CD4-positive, alpha-beta T cell treated with Interleukin-15 for 1 hour (primary cell): ENCODE measurements at places on chromosomes 5 and 9.

- DNase-seq, result no peak
Observed at GRCh38 chr5:33489481-33490067, 48.8 kb downstream of the TARS1 start.

GRCh38 chr5:66010476-66010875 lies 84.1 kb downstream of the ERBIN start:
- no peak for DNase-seq

GRCh38 chr9:131319486-131319885 lies 30.0 kb downstream of the PLPP7 start:
- DNase-seq, result no peak

- no peak for DNase-seq
Observed at GRCh38 chr9:18343784-18344183, 130.2 kb upstream of the ADAMTSL1 start.

DNA sequence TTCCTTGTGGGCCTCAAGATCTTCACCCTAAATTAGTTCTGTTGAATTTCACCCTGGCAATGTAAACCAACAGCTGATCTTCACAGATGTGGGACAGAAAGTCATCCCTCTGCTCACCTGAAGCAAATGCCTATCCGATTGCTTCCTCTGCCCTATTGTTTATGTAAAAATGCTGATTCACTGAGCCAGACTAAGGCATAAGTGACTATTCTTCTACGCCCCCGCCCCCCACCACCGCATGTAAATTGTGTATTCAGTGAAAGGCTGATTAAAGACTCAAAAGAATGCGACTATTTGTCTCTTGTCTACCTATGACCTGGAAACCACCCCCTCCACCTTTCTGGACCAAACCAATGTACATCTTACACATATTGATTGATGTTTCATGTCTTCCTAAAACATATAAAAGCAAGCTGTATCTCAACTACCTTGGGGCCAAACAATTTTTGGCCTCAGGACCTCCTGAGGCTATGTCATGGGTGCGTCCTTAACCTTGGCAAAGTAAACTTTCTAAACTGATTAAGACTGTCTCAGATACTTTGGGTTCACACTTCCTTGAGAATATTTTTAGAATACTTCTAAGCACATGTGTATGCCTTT lies 129.7 kb upstream of the BOD1 start:
- DNase-seq, result no peak

GRCh38 chr5:83400241-83400640 lies 71.3 kb upstream of the VCAN start:
- no peak for DNase-seq

DNA sequence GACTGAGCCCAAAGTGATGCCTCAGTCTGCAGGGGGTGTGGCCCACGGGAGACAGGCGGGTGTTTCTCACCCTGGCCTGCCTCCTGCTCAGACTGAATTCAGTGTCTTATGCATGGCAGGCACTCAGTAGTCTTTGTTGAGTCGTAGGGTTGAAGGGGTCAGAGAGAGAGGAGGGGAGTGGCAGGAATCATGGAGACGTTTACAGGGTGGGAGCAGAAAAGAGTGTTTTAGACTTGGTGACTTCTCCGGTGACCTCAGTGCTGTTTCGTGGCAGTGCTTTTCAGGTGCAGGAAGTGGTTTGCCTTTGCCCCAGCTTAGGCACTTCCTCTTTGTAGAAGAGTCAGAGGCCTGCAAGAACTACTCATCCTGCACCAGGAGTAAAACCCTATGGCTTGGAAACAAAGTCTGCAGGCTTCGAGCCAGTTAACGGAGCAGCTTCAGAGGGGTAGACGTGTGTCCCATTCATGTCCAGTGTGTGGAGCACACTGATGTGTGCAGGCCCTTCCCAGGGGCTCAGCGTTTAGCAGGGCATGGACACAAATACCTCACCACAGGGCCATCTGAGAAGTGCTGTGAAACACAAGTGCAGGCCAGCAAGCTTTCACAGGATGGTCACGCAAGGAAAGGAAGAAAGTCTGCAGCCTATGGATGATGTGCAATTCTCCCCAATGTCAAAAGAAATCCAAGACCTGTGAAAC lies 24.5 kb upstream of the SEMA4D start:
- DNase-seq, result peak; percentile 86

DNA sequence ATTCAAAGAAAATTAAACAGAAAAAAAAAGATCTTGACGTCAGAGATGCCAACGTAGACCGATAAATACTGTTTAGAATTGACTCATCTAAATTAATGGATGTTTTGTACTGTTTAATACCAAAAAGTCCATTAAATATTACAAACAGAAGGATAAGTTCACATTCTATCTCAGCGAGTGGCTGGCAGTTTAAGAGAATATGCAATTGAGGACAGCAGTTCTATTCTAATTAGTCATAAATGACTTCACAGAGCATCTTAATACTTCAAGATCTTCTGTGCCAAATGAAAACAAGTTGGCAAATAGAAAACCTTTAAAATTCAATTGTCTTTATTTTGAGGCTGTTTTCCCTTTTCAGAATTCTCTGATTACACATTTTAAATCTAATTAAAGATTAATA lies 326.6 kb upstream of the NREP start:
- no peak for DNase-seq

- no peak for DNase-seq
Observed at GRCh38 chr5:6686915-6687409, 26.3 kb upstream of the TENT4A start.

DNA sequence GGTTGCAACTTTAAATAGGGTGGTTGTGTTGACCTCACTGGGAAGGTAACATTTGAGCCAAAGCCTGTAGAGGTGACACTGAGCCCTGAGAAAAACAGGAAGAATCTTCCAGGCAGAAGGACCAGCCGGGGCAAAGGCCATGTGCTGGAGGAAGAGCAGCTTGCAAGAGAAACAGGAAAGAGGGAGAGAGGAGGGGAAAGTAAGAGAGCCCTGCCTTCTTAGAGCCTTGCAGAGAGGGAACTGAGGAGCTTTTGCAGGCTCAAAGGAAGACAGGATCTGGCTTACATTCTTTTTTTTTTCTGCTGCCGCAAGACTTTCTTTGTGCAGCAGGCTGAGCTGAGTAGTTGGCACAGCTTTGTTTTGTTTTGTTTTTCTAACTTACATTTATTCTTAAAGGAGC lies 17.4 kb downstream of the C9orf153 start:
- no peak for DNase-seq

GRCh38 chr5:66894480-66895240 lies 298.5 kb downstream of the MAST4 start:
- DNase-seq, result no peak

GRCh38 chr5:93532370-93532769 lies 48.6 kb downstream of the NR2F1-AS1 start:
- no peak for DNase-seq

GRCh38 chr9:137160716-137161557 lies 8.9 kb downstream of the LRRC26 start:
- DNase-seq, result no peak

DNA sequence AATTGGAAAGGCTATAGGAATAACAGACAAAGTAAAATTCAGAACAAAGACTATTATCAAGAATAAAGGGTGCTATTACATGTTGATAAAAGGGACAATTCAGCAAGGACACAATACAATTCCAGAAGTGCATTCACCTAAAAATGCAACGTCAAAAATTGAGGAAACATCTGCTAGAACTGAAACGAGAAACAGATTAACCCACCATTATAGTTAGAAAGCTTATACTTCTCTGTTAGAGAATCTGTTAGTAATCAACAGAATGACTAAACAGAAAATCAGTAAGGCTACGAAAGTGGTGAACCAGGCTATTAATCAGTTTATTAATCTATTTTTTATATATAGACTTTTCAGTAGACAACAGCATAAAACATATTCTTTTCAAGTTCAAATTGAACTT lies 14.8 kb downstream of the FCN1 start:
- no peak for DNase-seq

GRCh38 chr5:174284873-174285272 lies 239.4 kb downstream of the NSG2 start:
- DNase-seq, result no peak

DNA sequence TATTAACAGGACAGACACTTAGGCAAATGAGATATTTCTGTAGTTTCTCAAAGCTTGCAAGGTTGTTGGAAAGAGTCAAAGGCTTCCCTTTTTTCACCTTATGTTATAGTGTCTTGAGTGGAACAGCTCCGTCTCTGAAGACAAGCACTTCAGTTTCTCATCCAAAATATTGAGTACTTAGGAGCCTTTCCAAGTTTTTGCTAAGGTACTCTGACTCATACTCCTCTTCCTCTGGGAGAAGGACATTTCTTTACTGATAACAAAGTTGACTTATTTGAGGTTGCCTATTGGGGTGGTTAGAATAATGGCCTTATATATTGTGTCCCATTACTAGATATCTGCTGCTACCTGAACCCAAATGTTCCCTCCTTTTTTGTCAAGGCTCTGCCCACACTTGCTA lies 869.6 kb downstream of the MAT2B start:
- DNase-seq, result no peak

- no peak for DNase-seq
Observed at GRCh38 chr5:42522783-42523182, 99.5 kb downstream of the GHR start.

- no peak for DNase-seq
Observed at GRCh38 chr9:74120061-74120460, 377.1 kb upstream of the RORB start.

DNA sequence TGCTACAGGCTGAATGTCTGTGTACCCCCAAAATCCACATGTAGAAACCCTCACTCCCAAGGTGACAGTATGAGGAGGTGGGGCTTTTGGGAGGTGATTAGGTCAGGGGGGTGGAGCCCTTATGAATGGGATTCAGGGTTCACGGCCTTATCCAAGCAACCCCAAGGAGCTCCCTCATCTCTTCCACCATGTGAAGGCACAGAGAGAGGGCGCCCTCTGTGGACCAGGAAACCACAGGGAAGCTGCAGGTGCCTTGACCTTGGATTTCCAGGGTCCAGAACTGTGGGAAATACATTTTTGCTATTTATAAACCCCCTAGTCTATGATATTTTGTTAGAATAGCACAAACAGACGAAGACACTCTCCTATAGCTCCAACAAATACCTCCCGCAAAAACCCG lies 53.6 kb upstream of the IRX2 start:
- no peak for DNase-seq

GRCh38 chr9:4855841-4856240 lies 63.1 kb downstream of the RCL1 start:
- DNase-seq, result no peak

DNA sequence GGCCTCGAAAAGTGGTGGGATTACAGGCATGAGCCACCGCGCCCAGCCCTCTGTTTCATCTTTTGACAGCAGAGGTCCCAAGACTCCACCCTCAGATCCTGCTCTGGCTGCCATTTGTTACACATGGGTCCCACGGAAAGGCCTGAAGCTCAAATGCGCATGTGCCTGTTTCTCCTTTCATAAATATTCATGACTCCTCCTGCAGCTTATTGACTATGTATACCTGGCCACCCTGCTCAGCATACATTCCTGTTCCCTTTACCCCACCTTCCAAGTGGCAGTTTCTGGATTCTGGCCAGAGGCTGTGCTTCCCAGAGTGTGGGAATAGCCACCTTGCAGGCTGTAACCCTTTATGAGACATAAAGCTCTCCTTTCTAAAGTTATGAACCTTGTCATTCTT lies 46.5 kb downstream of the AUH start:
- no peak for DNase-seq

GRCh38 chr5:94209272-94209671 lies 409.1 kb downstream of the KIAA0825 start:
- DNase-seq, result no peak

DNA sequence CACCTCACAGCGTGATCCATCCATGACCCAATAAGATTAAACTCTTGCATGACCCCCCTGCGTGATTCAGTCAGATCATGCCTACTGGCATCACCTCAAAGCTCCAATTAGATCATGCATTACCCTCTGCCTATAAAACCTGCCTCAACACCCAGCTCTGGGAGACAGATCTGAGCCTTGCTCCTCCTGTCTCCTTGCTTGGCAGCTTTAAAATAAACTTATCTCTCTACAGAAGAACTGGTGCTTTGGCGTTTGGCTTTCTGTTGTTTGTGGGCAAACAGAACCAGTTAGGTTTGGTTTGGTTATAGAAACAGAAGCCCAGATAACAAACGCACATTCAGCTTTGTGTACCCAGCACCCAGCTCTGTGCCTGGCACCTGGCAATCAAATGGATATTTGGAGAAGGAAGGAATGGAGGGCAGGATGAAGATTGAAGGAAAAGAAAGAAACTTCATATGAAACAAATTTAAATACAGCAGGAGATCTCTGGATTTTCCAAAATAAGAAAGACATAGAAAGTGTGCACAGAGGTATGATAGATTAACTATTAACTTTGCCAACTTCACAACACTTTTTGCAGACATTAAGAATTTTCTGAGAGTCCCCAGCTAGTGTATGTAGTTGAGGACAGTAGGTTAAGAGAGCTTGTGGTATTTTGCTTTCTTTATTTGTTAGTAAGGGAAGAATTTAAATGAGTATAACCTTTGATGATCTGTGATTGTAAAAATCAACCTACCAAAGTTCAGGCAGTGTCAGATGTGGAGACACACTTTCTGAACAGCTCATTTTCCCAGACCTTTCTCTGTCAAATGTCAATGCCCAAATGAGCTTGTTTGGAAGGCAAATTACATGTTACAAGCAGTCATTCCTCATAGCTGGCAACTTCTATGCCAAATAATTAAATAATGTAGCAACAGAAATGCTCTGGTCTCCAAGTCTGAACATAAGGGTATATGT lies 102.1 kb upstream of the ASTN2 start:
- no peak for DNase-seq

GRCh38 chr5:105397749-105398148 lies 1835.2 kb upstream of the NUDT12 start:
- no peak for DNase-seq

DNA sequence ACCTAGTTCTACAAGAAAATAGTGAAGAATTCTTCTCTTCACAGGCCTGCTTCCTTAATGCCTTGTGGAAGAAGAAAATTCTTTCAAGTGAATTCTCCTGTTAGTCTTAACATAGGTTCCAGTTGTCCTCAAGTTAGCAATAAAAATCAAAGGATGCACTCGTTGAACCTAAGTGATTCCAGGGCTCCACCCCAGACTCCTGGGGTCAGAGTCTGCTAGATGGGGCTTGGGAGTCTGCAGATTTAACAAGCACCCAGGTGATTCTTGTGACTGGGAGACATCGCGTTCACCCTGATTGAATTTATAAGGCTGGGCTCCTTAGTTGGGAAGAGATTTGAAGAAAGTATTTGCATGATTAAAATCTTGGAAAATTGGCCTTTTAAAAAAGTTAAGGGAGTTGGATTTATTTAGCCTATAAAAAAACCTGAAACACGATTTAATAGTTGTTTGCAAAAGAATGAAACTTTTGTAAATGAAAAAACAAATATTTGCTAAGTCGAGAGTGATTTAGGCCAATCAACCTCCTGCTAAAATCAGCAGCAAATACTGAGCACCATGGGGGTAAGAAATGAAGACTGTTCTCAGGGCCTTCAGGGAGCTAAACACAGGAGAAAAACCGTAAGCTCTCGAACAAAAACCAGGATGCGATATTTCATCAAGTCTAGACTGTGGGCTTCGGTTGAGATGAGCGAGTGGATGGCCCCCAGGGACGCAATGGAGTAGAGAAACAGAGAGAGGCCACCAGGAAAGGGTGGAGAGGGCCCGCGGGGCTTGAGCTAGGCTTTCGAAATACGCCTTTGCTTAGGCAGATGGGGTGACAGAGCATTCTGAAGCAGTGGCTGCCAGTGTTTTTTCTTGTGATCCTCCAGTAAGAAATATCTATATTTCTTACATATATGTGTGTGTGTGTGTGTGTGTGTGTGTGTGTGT lies 86.9 kb upstream of the TTC23L start:
- no peak for DNase-seq

- no peak for DNase-seq
Observed at GRCh38 chr9:87167161-87167560, 219.9 kb upstream of the GAS1 start.

- DNase-seq, result no peak
Observed at GRCh38 chr9:127589955-127590370, 22.1 kb upstream of the STXBP1 start.
